ENCODE measurements at places on chromosomes 5 and 9. TPM values are rescaled to one million over a fixed set of nuclear protein-coding genes. Genes with fewer than 3 reads are reported as not detected.

Gene LRSAM1
- total RNA-seq = 7.3 TPM

Gene KCNV2
- not detected for total RNA-seq

Gene PCDHGA3
- total RNA-seq = 0.65 TPM

Gene GFI1B
- not detected for total RNA-seq

Gene EQTN
- not detected for total RNA-seq
